ENCODE measurements at places on chromosomes 4 and X.

DNA sequence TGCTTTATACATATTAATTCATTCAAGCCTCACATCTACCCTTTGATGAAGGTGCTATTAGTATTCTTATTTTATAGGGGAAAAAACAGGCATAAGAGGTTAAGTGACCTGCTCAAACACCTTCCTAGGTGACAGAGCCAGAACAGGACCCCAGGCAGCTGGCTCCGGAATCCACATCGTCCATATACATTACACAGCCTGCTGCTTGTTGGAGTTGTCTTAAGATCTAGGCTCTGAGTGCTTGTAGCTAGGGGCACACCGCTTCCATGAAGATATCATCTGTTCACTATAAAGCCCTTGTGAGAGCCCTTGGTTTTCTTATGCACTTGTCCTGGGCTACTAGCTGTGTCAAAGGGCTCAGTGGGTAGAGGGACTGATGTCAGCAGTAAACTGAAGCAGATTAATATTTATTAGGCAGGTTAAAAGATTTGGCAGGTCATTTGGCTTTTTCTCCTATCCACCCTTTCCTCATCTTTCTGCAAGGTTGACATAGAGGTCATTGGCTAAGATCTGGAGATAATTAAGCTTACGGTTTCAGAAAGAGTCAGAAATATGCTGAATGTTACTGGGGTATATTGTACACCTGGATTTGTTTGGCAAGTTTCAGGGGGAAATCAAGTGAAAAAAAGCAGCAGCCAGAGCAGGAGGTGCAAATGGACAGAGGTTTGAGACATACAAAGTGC, 195.4 kb downstream of the SOWAHB start:
- no peak for DNase-seq

GRCh38 chrX:140672840-140673731, 36.5 kb upstream of the LINC00632 start:
- no peak for DNase-seq

- DNase-seq, result no peak
Observed at GRCh38 chr4:94454405-94454804, 2.7 kb downstream of the PDLIM5 start.

- no peak for DNase-seq
Observed at GRCh38 chr4:159016593-159017024, 86.3 kb upstream of the RAPGEF2 start.

- DNase-seq, result no peak
Observed at GRCh38 chrX:151393514-151393913, 3.5 kb upstream of the VMA21 start.

DNA sequence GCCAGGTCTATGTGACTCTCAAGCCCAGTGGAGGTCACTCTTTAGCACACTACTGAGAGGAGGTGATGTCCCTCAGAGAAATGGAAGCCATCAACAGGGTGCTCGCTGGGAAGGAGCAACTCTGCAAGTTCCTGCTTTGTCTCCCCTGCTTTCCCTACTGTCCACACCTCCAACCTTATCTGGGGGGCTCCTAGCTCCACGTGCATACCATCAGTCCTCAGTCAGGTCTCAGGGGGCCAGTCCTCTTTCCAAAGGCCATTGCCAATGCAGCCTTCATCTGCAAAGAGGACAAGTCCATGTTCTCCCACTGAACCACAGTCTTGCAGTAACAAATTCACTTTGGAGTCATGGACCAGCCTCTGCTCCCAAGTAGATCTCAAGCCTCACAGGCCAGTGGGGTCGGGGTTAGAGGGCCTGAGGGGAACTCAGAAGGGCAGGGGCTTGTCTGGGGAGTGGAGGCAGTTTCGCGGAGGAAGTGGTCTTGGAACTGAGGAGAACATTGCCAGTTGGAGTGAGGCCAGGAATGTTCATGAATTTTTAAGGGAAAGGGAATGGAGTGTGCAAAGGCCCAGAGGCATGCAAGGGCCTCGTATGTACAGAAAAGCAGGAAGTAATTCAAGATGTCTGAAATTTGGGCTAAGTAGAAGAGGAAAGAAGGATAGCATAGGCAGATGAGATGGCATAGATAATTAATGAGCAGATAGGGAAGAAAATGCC, 8.9 kb downstream of the RTL5 start:
- DNase-seq, result no peak
